Spleen (tissue), 13 donors: ENCODE measurements at places on chromosomes 3 and 15. TPM values are rescaled to one million over a fixed set of nuclear protein-coding genes. Genes with fewer than 3 reads are reported as not detected.

The PPP1R2 gene
- total RNA-seq, result 52.7 TPM

The CACNA2D3 gene
- total RNA-seq, result 4.9 TPM

GRCh38 chr3:60555686-60556354, 695.4 kb downstream of the FHIT start:
- H3K4me3 ChIP-seq, result no peak overlapping the region
- H3K36me3 ChIP-seq, result no peaks in the 10 kb centered on the region
- no peaks in the 10 kb centered on the region for H3K27me3 ChIP-seq
- no peak overlapping the region for H3K27ac ChIP-seq
- no peaks in the 10 kb centered on the region for H3K4me1 ChIP-seq

DNA sequence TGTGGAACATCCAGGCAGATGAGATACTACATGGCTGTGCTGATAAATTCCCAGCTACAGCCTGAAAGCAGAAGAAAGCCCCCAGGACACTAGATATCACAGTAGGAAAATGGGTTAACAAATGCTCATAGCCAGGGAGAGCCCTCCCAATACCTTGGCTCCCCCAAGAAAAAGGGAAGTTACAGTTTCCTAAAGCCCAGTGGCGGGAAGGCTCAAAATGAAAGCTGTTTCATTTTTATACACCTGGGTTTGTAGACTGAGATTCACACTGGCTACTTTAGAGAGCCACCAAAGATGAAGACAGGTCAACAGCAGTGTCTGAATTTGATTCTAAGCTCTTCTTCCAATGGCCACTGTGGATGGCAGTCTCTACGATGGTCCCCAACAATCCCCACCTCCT, 55.0 kb upstream of the TOPAZ1 start:
- H3K4me3 ChIP-seq, result no peak overlapping the region
- no peaks in the 10 kb centered on the region for H3K36me3 ChIP-seq
- no peak for DNase-seq

DNA sequence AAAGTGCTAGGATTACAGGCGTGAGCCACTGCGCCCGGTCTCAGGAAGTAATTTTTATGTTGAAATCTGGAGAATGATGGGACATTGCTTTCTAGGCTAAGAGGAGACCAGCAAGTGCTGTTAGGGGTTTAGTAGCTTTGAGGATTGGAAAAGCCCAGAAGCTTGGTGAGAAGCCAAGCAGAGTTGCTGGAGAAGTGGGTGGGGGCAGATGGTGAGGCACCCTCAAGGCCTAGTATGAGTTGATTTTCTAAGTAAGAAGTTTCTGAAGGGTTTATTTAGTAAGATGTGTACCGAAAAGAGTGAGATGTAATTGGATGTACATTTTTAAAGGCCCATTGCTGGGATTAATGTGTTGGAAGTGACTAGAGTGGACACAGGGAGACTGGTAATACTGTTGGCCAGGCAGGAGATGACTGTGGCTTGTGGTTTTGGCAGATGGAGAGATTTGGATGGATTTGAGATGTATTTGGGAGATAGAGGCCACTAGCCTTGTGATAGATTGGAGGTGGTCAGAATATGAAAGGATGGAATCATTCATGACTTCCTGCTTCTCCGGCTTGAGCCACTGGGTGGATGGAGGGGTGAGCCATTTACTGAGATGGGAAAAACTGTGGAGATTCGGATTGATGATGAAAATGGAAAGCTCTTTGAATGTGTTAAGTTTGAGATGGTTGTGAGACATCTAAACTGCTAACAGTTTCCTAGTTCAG, 2.3 kb downstream of the LRRC28 start:
- no peaks in the 10 kb centered on the region for H3K36me3 ChIP-seq
- peaks cover 21% of the 10 kb centered on the region for H3K4me1 ChIP-seq
- no peaks in the 10 kb centered on the region for H3K27me3 ChIP-seq
- no peak overlapping the region for H3K27ac ChIP-seq
- no peak overlapping the region for H3K4me3 ChIP-seq
- no peak for DNase-seq

DNA sequence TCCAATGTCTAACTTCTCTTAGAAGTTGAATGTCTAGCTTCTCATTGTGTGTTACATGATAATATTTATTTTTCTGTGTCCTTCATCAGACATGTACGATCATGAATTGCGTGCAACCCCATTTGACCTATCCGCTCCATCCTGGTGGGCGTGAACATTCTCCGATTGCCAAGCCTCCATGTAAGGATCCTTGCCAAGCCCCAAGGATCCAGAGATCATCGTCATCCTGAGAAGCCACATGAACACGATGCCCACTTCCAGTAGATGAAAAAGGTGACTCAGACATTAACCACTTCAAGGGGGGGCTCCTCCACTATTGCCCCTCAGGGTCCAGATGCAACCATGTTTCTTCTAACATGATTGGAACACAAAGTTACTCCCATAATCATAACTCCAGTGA, 25.5 kb upstream of the KNG1 start:
- H3K4me1 ChIP-seq, result no peaks in the 10 kb centered on the region
- H3K27me3 ChIP-seq, result no peaks in the 10 kb centered on the region
- no peak overlapping the region for H3K27ac ChIP-seq
- H3K4me3 ChIP-seq, result no peak overlapping the region
- no peak for DNase-seq

GRCh38 chr15:65171428-65171827, 13.7 kb downstream of the CLPX start:
- H3K27me3 ChIP-seq, result no peaks in the 10 kb centered on the region
- DNase-seq, result no peak
- H3K36me3 ChIP-seq, result peaks cover 2% of the 10 kb centered on the region

GRCh38 chr3:34675383-34676120, 877.1 kb downstream of the PDCD6IP start:
- no peak for DNase-seq
- H3K27ac ChIP-seq, result no peak overlapping the region
- H3K27me3 ChIP-seq, result no peaks in the 10 kb centered on the region
- H3K36me3 ChIP-seq, result no peaks in the 10 kb centered on the region

- no peak overlapping the region for H3K4me3 ChIP-seq
- no peaks in the 10 kb centered on the region for H3K36me3 ChIP-seq
- no peaks in the 10 kb centered on the region for H3K27me3 ChIP-seq
These were observed 123.3 kb downstream of the NFKBIZ start for GRCh38 chr3:101972430-101973162.

GRCh38 chr3:78348664-78349063, 1308.8 kb downstream of the ROBO2 start:
- DNase-seq, result no peak
- no peaks in the 10 kb centered on the region for H3K4me1 ChIP-seq
- no peak overlapping the region for H3K4me3 ChIP-seq
- no peaks in the 10 kb centered on the region for H3K27me3 ChIP-seq
